CD4-positive, alpha-beta T cell treated with Interleukin-2 at 100 ng/mL for 4 hours (primary cell): ENCODE measurements at places on chromosomes 3 and 15.

DNA sequence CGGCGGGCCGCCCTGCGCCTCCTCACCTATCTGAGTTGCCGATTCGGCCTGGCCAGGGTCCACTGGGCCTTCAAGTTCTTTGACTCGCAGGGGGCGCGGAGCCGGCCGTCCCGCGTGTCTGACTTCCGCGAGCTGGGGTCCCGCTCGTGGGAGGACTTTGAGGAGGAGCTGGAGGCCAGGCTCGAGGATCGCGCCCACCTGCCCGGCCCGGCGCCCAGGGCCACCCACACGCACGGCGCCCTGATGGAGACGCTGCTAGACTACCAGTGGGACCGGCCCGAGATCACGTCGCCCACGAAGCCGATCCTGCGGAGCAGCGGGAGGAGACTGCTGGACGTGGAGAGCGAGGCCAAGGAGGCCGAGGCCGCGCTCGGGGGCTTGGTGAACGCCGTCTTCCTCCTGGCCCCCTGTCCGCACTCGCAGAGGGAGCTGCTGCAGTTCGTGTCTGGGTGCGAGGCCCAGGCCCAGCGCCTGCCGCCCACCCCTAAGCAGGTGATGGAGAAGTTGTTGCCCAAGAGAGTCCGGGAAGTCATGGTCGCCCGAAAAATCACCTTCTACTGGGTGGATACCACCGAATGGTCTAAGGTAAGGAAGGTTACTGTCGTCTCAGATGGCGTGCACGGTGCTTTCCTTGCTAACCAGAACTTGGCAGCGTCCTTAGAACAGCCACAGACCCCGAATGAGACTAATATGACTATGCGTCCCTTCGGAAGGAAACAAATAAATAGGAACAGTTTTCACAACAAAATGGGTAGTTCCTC lies 567 bp downstream of the TICRR start:
- no peak for DNase-seq

DNA sequence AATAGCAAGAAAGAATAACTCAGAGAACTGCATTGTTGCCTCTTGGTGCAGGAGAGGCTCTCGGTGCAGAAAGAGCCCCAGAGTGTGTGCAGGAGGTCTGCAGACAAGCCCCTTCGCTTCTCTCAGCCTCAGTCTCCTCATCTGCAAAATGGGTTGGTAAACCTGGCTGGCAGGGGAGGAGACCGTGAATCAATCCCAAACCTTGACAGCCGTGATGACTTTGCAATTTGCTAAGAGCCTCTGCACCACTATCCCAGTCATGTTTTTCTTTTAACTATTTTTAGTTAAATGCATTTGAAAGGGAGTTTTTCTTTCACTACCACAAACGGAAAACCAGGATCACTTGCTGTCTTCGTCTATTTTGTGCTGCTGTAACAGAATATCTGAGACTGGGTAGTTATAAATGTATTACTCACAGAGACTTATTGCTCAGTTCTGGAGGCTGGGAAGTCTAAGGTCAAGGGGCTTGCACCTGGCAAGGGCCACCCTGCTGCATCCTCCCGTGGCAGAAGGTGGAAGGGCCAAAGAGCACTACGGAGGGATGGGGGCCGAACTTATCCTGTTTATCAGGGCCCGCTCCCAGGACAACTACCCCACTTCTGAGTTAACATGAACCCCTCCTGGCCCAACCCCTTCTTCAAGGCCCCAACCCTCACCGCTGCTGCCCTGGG lies 14.2 kb upstream of the IQSEC1 start:
- no peak for DNase-seq

GRCh38 chr15:95371664-95372063 lies 958.8 kb upstream of the NR2F2 start:
- DNase-seq: no peak

- peak; percentile 3 for DNase-seq
Observed at GRCh38 chr15:83092309-83092976, 15.0 kb upstream of the TM6SF1 start.

GRCh38 chr3:33007776-33008175 lies 56.3 kb downstream of the CCR4 start:
- DNase-seq: peak; percentile 30

DNA sequence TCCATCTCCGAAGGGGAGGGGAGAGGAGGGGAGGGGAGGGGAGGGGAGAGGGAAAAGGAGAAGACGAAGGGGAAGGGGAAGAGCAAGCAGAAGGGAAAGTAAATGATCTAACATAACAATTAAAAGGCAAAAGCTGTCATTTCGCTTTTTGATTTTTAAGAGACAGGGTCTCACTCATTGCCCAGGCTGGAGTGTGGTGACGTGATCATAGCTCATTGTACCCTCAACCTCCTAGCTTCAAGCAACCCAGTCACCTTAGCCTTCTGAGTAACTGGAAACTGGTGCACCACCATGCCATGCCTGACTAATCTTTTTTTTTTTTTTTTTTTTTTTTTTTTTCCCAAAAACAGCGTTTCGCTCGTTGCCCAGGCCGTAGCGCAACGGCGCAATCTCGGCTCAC lies 22.6 kb downstream of the ADAM10 start:
- DNase-seq: no peak

DNA sequence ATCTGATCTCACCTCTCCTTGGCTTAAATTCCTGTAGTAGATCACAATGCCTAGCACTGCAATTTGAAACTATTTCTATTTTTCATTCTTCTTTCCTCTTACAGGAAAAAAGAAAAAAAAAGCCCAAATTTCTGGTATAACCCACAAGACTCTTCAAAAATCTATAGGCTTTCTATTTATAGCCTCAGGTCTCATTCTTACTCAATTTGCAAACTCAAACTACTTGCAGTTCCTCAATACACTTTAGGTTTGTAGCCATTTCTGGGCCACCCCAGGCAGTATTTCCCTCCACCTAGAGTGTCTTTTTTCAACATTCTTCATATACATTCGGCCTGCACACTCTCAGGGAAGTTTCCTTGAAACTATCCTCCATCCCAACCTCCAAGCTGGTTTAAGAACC lies 169.0 kb downstream of the TBC1D5 start:
- DNase-seq: no peak

DNA sequence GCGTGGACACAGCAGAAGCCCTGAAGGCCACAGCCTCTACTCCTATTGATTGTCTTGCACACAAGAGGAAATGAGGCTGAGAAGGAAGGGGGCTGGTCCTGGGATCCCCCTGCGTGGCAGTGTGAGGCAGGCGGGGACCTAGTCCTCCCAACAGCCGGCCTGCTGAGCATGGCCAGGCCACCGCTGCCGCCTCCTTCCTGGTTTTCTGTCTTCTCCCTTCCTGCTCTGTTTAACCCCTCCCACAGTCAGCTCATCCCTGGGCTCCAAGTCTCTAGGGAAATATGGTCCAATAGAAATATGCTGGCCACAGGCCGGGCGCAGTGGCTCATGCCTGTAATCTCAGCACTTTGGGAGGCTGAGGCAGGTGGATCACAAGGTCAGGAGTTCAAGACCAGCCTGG lies 42.1 kb upstream of the HES1 start:
- DNase-seq: no peak

DNA sequence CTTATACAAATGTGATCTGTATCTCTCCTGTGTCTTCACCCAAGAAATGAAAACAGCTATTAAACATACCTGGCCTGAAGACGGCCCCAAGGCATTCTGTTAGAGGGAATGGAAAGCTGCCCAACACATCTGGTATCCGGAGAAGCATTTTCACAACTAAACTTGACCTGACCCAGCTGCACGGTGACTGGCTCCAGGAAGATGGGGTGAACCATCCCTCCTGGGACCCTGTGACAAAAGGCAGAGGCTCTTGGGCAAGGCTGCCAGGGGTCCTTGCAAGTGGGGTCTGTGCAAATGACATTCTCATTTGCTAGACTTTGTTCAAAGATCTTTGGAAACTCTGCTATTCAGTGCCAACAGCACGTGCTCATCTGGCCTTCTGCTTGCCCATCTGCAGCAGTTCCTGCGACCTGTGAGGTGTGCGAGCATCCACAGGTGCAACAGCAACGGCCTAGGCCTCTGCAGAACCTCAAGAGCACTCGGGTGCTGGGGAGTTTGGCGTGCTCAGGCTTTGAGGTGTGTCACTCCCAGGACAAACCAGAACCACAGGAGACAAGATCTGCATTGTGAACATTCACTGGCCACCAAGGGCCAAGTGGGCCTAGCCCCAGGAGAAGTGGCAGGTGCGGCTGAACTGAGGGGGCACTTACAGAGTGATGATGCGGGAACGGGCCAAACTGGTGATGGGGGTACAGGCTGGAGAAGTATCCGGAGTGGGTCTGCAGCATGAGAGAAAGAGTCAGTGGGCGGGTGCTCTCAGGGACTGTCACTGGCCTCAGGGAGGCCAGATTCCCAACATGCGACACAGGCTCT lies 71.8 kb downstream of the SENP2 start:
- DNase-seq: no peak

- DNase-seq: no peak
Observed at GRCh38 chr15:35547775-35548364, 1.9 kb upstream of the DPH6 start.

GRCh38 chr15:31298707-31299172 lies 27.9 kb upstream of the KLF13 start:
- DNase-seq: no peak

DNA sequence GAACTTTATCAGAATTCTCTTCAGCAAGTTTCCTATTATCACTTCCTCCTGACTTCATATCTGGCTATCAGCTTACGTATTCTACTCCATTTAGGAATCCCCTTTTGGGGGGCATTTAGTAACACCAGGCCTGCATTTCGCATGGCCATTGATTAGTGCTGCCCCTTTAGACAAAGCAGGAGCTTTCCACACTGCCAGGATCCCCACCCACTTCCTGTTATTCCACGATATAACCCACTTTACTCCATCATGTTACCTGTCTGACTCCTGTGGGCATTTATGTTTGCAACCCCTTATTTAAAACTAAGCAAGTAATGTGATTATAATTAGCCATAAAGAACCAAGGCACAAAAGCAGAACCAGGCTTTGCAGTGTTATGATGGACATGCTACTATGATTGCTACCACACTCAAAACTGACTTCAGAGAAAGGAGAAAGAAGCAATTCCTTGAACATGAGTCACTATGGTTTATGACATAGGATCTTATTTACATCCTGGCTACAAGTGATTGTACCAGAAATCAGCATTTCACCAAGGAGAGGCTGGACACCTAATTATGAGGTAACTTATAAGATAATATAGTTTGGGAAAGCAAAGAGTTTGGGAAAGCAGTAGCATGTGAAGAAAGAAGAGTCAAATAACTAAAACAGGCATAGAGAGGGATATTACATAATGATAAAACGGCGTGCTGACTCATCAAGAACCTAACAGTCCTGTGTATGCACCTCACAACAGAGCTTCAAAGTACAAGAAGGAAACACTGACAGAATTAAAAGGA lies 96.3 kb downstream of the IGSF11 start:
- DNase-seq: no peak

GRCh38 chr3:71050538-71051258 lies 532.8 kb downstream of the FOXP1 start:
- DNase-seq: peak; percentile 80

DNA sequence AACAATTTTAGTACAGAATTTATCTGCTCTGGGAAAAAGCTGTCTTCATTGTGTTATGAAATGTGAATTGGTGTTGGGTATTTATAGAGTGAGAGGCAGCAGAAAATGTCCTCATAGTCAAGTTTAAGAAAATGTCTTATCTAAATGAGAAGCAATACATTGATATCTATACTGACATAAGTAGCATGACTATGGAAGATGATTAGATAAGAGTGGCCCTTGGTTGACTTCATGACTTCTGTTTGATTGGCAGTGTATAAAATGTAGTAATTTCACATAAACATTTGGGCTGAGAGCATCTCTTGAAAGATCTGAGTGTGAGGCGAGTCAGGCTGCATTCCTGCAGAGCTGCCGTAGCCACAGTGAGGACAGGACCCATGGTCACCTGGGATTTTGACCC lies 19.4 kb downstream of the MCTP2 start:
- DNase-seq: no peak

GRCh38 chr3:184677344-184678316 lies 34.2 kb downstream of the MAGEF1 start:
- DNase-seq: no peak

GRCh38 chr3:13419505-13420044 lies 547 bp downstream of the NUP210 start:
- peak; percentile 53 for DNase-seq

DNA sequence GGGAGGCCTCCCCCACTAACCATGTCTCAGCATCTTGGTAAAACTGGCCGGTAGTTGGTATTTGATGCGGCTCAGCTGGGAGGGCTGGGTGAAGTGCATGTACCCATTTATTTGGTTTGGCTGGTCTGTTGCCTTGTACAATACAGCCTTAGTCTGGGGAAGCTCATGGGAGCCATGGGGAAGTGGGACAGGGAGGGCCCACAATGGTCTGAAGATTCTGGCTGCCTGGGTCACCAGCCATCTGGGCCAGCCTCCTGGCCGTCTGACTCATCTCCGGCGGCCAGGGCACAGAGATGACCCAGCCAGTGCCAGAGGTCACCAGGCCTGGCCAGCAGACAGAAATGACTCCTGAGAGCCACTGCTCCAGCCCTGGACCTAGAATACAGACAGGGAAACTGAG lies 51.6 kb upstream of the SMAD6 start:
- DNase-seq: no peak

DNA sequence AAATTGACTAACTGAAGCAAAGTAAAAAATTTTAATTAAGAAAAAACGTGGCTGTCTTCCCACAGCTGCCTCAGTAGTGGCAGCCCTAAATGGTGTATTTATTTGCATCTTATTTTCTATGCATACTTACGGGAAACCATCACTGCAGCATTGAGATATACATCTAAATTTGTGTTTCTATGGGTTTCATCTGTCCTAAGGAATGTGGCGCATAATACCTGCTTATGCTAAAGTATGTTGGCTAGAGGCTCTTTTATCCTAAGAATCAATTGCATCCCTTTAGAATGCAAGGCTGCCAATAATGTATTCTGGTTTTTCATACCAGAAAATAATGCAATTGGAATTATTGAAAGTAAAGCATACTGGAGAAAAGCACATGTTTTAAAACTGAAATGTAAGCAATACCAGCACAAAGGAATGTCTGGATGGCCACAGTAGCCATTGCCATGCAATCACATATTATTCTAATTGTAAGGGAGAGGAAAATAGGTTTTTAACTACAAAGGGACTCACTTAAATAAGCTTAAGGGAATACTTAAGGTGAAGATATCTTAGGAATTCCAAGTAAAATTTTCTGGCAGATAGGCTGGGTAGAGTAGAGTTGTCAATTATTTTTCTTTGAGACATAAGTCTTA lies 834.5 kb upstream of the NECTIN3 start:
- DNase-seq: no peak

DNA sequence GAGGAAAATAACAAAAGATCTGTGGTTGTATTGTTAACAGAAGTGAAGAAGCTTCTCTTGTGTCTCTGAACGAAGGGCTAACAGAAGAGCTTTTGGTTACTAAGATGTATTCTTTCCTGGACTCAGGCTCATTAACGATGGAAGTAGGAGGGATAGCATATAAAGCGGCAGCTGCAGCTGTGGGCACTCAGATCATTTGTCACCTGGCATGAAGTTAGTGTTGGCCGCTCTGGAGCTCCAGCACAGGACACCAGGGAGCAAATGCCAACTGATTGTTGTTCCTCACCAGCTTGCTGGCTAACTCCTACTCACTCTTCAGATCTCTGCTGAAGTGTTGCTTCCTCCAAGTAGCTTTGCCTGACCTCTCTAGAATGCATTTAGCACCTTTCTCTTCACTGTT lies 15.5 kb upstream of the SLITRK3 start:
- DNase-seq: no peak

GRCh38 chr3:152139651-152140050 lies 129.1 kb upstream of the MBNL1 start:
- DNase-seq: no peak

- peak; percentile 5 for DNase-seq
Observed at GRCh38 chr3:52532838-52533622, 627 bp downstream of the NT5DC2 start.
